Frontal cortex (tissue), 4 donors: ENCODE measurements at places on chromosomes 6 and 20.

DNA sequence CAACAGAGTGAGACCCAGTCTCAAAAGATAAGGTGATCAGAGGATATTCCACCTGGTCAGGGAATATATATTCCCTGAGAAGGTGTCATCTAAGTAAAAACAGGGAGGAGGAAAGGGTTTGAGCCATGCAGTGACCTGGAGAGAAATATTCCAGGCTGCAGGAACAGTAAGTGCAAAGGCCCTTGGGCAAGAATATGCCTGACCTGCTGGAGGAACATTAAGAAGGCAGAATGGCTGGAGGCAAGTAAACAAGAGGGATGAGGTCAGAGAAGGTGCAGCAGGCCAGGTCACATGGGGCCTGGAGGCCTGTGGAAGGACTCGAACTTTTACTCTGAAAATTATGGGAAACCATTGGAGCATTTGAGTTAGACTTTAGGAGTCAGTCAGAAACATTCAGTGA is 6.7 kb downstream of the DEF6 start:
- no peak for DNase-seq

GRCh38 chr6:14751645-14752175 is 494.2 kb upstream of the JARID2 start:
- DNase-seq = no peak

- DNase-seq = no peak
Observed at GRCh38 chr20:58889798-58890517, 37.4 kb downstream of the GNAS start.

GRCh38 chr20:13068336-13068735 is 59.6 kb downstream of the SPTLC3 start:
- no peak for DNase-seq

GRCh38 chr6:35179901-35180535 is 33.7 kb upstream of the SCUBE3 start:
- DNase-seq = no peak

GRCh38 chr6:51618563-51618962 is 468.9 kb downstream of the PKHD1 start:
- no peak for DNase-seq

DNA sequence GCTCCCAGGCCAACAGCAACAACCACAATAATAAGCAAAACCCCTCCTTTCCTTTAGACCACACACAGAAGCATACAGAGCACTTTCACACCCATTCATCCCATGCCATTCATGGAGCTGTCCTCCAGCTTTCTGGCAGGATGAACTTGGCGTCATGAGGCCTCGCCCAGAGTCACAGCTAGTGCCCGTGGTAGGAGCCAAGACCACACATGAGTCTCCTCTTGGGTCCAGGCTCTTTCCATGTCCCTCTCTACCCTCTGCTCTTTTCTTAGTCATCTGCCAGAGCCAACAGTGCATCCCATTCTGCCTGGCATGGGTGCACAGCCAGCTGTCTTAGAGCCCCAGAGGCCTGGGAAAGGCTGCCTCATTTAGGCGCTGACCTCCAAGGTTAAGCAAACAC is 1.8 kb upstream of the TGM3 start:
- DNase-seq = no peak

- no peak for DNase-seq
Observed at GRCh38 chr6:27736686-27737085, 175.5 kb downstream of the OR2B2 start.

DNA sequence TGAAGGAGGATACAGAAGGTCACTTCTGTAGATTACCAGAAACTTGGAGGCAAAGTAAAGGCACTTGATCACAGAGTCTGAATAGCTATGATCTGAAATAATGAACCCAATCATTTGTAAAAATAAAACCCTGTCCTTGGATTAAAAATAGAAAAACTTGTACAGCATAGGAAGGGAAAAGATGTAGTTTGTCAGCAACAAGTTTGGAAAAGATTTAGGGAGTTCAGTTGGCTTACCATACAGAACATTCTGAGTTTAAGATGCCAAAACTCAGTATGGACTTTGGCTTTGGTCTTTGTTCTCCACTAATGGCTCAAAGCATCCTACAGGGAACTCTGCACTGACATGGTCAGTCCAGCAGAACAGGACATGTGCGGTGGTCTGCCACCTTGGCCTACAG is 240.6 kb downstream of the BCKDHB start:
- no peak for DNase-seq

DNA sequence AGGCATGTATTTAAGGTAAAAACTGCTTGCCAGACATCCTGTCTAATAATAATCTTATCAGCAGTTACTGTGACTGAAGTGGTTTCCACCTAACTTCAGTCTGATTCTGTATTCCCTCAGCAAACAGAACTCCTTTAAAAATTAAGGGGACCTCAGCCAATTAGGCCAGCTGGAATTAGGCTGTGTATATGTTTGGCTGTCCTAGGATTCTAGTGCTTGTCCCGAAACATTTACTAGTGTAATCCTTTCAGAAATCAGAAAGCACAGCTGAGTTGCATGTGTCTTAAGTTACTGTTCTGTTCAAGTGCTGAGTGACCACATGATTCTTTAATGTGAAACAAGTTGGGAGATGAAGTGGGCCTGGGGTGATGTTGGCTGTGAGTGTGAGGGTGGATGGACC is 120.9 kb upstream of the SUPT3H start:
- DNase-seq = no peak

- no peak for DNase-seq
Observed at GRCh38 chr6:110054664-110055386, 76.7 kb downstream of the GPR6 start.

DNA sequence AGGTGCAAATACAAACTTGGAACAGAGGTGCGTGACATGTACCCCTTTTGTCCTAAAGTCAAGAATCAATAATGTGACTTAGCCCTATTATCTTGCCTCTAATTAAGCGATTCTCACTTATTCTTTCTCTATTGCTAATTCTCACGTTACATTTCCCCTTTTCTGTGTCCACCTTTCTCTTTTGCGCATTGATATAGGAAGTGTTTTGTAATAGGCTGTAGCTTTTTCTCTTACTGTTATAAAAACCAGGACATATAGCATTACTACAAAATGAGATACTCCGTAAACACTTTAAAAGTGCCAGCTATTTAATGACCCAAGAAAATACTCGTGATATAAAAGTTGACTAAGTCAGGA is 669 bp upstream of the TMEM30A start:
- no peak for DNase-seq

DNA sequence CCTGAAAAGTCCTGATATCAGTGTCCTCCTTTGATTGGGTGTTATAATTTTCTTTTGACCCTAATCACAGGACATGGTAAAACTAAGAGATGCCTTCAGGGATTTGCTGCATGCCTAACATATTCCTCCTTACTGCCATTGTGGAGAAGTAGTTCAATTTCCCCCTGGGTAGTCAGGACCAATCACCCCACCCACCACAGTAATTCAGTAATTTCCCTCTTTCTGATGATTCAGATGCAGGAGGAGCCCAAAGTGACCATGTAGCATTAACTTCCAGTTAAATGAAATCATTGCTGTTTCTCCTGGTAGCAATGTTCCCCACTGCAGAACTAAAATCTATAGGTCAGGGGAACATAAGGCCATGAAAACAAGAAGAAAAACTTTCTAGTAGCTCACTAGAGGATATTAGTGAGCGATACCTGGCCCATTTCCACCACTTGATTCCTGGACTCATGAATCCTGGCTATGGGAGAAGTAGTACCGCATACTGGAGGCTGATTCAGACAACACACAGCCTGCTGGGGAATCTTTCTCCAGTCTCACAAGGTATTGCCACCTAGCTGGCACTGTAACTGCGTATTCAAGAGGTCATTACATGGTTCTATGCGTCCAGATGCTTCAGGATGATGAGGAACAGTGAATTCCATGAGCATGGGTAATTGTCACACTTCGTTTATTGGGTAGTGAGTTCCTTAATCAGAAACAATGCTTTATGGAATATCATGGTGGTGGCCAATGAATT is 561.2 kb downstream of the HAO1 start:
- no peak for DNase-seq

DNA sequence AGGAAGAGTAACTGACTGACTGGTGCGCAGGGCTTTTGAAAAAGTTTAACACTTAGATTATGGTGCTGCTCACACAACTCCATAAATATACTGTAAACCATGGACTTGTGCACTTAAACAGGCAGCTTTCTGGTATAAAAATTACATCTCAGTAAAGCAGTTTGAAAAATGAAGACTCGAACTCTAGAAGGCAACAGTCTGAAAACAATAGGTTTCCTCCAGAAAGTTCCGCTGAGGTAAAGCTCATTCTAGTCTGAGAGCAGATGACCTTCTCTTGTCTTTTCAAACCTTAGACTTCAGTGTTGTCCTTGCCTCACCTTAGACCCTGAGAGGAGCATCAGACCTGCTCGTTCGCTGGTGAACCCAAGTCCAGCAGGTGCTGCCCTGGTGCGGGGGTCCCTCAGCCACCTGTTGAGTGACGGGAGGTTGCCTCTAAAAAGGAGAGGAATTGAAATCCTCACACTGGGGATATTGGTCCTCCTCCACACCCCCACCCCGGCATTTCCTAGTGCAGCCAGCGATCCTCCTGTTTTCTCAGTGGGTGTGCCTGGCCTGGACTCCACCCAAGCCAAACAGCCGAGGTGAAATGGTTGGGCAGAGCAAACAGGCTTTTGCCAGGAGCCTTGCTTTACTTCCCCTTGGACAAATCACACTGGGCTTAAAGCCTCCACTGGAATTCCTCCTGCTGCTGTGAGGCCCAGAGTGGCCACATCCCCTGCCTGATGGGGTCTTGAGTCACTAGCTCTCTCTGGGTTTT is 14.7 kb upstream of the PYGB start:
- no peak for DNase-seq

- DNase-seq = no peak
Observed at GRCh38 chr6:153145591-153145990, 14.5 kb upstream of the RGS17 start.

GRCh38 chr20:44006578-44006977 is 91.9 kb downstream of the TOX2 start:
- DNase-seq = no peak

- DNase-seq = no peak
Observed at GRCh38 chr6:107409942-107410341, 49.4 kb downstream of the PDSS2 start.

- no peak for DNase-seq
Observed at GRCh38 chr20:59816146-59816738, 117.2 kb downstream of the SYCP2 start.
